Activated CD8-positive, alpha-beta memory T cell treated with anti-CD3 and anti-CD28 coated beads for 36 hours (primary cell): ENCODE measurements at places on chromosomes 13 and 19. TPM values are rescaled to one million over a fixed set of nuclear protein-coding genes. Genes with fewer than 3 reads are reported as not detected.

The CTXN1 gene
- 0.91 TPM for total RNA-seq

The U2AF2 gene
- total RNA-seq: 351 TPM

The HS6ST3 gene
- total RNA-seq: not detected

The ZNF699 gene
- total RNA-seq: 4.3 TPM

The ZIC2 gene
- total RNA-seq: not detected

The PLIN4 gene
- total RNA-seq: not detected

The KLK11 gene
- total RNA-seq: not detected

The FFAR2 gene
- not detected for total RNA-seq

The NKPD1 gene
- total RNA-seq: 0.06 TPM

The DENND1C gene
- total RNA-seq: 59.8 TPM

The PINLYP gene
- total RNA-seq: 14.9 TPM

The LIM2 gene
- total RNA-seq: 1.2 TPM

The COPE gene
- total RNA-seq: 164 TPM

The PSG4 gene
- not detected for total RNA-seq
